Femur (tissue), 1 donor: ENCODE measurements at places on chromosomes 4 and X.

DNA sequence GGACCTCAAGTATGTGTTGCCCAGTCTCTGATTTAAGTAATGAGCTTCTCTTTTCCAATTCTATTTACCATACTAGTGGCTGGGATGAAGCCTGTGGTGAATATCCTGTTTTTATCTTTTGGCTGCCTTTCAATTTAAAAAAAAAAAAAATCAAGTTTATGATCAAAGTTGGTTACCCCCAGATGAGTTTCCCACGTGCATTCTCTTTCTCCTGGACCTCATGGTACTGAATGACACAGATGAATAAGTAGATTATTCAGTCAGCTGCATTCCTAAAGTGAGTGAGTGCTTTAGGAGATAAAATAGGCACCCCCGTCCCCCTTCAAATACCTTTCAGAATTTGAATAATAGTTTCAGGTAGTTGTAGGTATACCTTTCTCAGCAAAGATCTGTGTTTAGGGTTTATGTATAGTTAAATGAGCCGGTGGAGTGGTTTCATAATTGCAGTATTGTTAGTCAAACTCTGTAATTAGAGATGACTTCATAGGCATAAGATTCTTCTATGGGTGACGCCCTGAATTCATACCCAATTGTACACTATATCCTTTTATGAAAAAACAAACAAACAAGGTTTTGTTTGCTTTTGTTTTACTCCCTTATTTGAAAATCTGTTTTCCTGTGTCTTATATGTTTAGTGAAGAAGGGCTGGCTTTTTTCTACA lies 41.9 kb downstream of the PLS3 start:
- DNase-seq: no peak

- DNase-seq: no peak
Observed at GRCh38 chr4:105193536-105193935, 46.9 kb downstream of the TET2 start.

- no peak for DNase-seq
Observed at GRCh38 chr4:108834835-108835384, 72.1 kb upstream of the ETNPPL start.

DNA sequence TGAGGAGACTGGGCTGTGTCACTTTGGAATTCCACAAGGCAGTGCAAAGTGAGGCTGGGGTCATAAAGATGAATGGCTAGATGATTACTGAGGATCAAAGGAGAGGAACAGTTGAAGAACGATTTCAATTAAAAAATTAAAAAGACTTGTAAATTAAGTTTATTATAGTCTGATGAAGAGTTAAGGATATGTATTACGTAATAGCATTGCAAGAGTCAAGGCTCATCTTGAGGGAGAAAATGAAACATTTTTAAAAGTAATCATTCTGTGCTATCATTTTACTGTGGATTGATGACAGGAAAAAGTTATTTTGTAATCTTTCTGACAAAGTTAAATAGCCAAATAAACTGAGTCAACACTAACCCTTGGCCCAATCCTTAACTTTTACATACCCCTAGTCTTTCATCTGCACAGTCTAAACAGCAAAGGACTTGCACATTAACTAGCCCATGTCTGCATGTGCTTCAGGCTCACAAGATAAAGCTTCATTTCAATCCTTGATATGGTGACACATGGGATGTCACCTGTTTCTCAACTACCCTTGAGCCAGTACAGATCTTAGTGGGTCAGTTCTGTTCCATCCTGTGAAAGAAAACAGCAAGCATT lies 465.5 kb upstream of the CTSO start:
- no peak for DNase-seq

- no peak for DNase-seq
Observed at GRCh38 chr4:108272561-108272960, 103.8 kb upstream of the LEF1 start.

DNA sequence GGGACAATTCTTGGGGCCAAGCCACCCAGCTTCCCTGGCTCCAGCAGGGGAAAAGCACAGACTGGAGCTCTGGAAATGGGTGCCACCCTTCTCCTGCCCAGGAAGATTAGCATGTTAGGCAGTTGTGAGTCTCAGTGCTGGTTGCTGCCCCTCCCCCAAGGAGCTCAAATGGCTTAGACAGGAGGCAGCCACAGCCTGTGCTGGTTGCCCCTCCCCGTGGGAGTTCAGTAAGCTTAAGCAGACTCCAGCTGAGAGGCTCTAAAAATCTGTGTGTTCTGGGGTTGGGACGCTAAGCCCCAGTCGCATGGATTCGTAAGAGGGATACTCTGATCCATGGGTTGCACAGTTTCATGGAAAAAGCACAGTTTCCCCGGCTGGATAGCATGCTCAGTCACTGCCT lies 92.7 kb upstream of the NDST3 start:
- no peak for DNase-seq

GRCh38 chrX:77446908-77447652 lies at the start of gene FGF16:
Gene FGF16 (plus strand): TSS chrX:77447389. CDS start chrX:77447675, 286 bp downstream.
- DNase-seq: peak; percentile 43

DNA sequence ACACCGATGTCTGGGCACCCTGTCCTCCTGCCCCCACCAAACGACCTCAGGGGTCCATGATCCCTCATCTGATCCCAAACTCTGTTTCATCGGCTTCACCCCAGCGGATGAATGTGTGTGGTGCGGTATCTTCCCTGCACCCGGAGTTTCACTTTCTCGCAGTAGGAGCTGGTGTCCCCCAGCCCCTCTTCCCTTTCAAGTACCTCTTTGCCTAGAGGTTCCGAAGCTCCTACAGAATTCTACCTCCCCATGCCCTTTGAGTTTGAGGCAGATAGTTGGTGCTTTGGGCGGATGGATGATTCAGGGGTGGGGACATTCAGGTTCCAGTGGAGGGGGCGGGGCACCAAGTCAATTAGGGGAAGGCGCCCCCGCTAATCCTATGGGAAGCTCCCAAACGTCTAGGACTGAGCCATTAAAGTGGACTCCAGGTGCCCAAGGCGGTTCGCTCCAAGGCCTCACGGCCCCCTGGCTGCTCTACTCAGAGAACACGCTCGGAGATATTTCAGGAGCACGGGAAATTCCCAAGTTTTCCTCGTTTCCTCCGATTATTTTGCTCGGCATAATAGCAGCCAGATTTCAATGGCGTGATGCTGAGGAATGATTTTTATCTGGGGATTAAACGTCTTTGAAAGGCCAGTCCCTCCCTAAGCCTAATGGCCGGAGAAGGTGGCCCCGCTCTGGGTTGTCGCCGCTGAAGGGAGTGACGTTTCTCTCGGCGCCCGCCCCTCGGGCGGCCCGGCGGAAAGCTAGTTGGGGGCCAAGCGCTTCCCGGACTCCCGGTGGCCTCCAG lies 1.3 kb downstream of the MSX1 start:
- DNase-seq: peak; percentile 57

- no peak for DNase-seq
Observed at GRCh38 chr4:27128443-27128842, 267.8 kb downstream of the STIM2 start.

- no peak for DNase-seq
Observed at GRCh38 chr4:120549011-120549570, 373.4 kb downstream of the PRDM5 start.

- no peak for DNase-seq
Observed at GRCh38 chr4:173056271-173056670, 112.3 kb upstream of the GALNT7 start.

GRCh38 chr4:22487328-22487727 lies 28.5 kb downstream of the ADGRA3 start:
- no peak for DNase-seq

DNA sequence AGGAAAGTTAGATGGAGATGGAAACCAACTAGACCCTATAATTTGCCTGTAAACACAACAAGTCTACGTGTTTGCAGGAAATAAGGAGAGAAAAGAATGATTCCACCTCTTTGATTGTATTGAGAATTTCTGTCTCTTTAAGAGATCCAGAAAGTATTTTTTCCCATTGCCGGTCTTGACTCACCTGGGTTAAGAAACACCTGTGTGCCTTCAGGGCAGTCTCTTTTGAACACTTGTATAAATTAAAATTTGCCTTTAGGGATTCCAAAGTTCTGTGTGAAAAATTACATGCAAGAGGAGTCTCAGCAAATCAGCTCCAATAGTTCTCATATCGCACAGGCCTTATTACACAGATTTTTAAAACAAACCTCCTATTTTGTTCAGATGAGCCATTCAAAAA lies 46.0 kb upstream of the SMAD1 start:
- DNase-seq: no peak

GRCh38 chrX:107940095-107940494 lies 42.1 kb downstream of the TEX13B start:
- no peak for DNase-seq

- DNase-seq: no peak
Observed at GRCh38 chr4:38015886-38016515, 55.8 kb downstream of the PTTG2 start.

DNA sequence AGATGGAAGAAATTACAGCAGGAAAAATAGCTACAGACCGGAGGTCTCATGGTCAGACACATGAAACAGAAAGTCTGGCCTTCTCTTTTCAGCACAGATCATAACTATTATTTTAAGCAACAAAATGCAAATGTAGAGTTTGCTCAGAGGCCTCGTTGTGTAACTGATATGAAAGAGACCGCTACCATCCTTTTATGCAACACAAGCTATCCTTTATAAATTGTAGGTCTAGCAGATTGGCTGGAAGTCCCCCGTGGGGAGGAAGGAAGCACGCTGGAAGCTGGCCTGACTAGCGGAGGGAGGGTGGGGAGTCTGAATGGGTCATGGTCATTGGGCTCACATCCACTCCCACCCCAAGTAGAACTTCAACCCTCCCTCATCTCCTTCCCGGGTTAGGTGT lies 27.7 kb downstream of the DMP1 start:
- peak; percentile 48 for DNase-seq

DNA sequence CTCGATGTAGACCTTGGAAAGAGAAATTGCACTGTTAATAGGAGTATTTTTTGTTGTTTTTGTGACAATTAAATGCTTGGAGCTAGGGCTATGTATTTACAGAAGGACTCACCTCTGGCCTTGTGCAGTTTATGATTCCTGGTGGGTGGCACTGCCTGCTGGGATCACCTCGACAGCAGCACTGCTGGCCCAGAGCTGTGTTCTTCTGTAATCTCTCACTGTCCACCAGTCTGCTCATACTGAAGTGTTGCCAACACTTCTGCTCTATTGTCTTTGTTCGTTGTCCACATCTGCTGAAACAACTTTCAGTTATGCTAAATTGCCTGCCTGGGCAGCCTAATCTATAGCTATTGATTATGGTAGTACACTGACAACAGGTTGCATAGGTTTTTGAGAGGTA lies 194.4 kb upstream of the ANK2 start:
- no peak for DNase-seq

GRCh38 chr4:54093324-54094240 lies 6.4 kb upstream of the GSX2 start:
- DNase-seq: no peak

GRCh38 chr4:13547485-13548041 lies 3.3 kb upstream of the NKX3-2 start:
- DNase-seq: no peak

DNA sequence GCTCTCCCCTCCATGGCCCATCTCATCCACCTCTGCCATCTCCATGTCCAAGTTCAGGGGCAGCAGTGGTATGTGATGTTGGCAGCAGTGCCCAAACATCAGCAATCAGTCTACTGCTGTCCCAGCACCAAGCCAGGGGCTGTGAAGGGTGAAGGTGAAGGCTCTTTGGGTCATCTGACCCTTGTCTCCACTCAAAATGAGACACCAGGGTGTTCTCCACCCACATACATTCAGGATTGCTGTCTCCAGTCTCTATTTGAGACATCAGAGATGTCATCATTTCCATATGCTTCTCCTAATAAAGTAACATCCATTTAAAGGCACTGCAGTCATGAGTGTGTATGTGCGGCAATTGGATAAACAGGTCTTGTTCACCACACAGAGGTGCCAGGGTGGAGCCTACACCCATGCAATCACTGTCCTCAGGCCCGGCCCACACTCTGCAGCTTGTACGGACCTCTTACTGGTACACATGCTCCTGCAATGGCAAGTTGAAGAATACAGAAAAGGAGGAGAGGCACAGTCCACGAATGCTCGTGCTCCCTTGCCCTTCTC lies 22.2 kb downstream of the MAML3 start:
- no peak for DNase-seq
